GM13977 (cell line): ENCODE measurements at places on chromosomes 3 and 15.
A peak's percentile ranks its signal among the peaks of the same experiment; 100 is the strongest.

DNA sequence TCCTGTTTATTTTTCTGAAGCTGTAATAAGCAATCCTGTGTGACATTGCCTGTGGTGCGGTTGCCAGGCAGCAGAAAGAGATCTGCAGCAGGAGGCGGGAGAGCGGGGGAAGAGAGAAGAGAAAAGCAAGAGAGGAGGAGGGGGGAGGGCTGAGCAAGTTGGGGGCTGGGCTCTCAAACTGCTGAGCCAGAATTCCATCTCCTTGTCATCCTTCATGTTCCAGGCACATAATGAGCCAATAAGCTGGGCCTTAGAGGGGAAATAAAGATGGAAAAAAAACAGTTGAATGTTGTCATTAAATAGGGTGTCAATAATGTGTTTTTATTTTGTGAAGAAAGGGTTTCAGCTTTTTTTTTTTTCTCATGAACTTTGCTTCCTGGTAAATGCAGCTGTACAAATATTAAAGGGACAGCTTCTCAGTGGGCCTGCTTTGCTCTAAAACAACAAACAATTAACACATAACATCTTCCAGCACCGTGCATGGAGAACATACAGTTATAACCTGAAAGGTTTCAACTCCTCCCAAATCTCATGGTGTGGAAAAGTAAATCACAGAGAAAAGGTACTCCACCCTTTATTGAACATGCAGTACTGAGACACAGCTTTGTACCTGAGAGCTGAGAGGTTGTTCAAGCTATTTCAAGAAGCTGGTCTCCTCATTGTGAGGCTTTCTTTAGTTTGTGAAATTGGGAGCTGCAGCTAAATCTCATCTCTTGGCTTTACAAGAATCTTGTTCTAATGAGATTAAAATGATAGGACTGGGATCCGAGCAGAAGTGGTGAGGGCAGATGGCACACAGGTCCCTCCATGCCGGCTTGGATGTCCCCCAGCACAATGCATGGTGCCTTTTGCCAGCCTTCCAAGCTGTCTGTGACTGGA, 451.1 kb upstream of the KCNMB2 start:
- no peak for DNase-seq

GRCh38 chr3:127639173-127640041, 10.4 kb downstream of the PODXL2 start:
- no peak for DNase-seq

GRCh38 chr3:62318365-62318751, 55.0 kb downstream of the FEZF2 start:
- DNase-seq, result no peak

DNA sequence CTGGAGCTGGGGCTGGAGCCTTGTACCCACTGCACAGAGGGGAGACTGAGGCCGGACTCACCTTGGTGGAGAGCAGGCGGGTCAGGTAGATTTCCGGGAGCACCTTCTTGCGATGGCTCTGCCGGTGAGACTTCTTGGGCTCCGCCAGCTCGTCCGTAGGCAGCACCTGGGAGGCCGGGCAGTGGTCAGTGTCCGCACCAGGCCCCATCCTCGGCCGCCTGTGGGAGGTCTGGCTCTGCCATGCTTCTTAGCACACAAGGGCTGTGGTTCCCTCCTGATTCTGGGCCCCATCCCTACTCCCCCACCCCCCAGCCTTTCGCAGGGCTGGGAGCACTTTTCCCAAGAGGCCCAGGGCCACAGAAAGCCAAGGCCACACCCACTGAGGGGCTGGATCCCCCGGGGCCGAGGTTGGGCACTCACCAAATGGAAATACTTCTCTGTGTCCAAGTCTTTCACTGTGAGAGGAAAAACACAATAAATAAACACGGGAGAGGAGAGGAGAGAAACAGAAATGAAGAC, 17.4 kb downstream of the H1-8 start:
- DNase-seq, result no peak

DNA sequence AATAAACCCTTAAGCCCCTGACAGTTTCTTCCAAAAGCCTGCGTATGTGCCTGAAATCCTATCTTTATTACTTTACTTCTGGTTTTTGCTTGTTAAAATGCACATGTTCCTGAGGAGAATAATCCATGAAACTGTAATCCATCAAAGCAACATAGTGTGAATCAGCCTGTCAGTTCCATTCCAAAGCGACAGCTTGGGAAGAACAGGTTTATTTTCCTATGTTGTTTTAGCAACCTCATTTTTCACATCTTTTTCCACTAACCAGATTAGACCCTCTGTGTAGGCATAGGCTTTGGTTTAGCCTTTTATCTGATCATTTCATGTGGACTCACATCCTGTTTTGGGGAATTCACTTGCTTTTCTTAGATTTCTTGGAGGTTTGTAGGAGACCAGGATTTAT, 988.0 kb downstream of the SQOR start:
- DNase-seq, result no peak

DNA sequence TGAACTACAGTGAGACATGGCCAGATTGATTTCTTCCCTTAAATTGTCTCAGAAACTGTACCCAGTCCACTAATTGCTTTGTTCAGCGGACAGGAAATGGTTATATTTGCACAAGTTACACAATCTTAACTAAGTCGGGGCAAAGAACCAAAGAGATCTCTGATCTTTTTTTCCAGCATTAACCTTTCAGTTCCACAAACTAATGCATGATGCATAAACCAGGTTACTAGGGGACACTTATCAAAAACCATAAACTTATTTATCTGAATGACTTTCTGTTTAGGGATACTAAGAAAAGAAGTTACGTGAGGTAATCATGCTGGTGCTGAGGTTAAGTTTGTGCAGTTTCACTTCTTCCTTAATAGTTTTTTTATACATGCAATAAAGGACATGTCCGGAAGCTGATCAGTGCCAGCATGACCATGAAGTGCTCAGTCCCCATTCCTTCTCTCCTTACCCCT, 22.4 kb downstream of the FNDC3B start:
- DNase-seq, result peak; percentile 48

GRCh38 chr3:2156244-2156847, 57.7 kb downstream of the CNTN4 start:
- peak; percentile 15 for DNase-seq

- no peak for DNase-seq
Observed at GRCh38 chr15:73383310-73384189, 14.8 kb upstream of the HCN4 start.

DNA sequence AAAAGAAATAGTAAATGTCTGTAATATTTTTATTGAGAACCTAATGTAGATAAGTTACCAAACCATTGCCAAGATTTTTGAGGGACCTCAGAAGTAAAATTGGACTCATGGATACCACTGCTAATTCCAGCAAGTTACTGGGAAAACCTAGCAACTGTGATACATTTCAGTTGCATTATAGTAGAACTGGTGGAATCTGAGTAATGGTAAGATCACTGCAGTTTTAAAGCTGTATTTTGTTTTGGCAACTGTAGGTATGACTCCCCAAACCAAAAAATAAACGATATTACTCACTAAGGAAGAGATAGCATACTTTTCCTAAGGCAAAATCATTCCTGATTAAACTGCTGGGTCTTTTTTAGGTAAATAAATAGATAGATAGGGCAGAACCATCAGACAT, 54.0 kb downstream of the ARMC8 start:
- DNase-seq, result no peak

- DNase-seq, result no peak
Observed at GRCh38 chr15:66565741-66566144, at the start of gene LCTL. Gene LCTL (minus strand): TSS chr15:66565998. CDS start chr15:66565365, 633 bp downstream.

- DNase-seq, result no peak
Observed at GRCh38 chr3:123169492-123169929, 32.2 kb upstream of the SEC22A start.

- no peak for DNase-seq
Observed at GRCh38 chr15:99343208-99343607, 91.9 kb downstream of the LRRC28 start.

DNA sequence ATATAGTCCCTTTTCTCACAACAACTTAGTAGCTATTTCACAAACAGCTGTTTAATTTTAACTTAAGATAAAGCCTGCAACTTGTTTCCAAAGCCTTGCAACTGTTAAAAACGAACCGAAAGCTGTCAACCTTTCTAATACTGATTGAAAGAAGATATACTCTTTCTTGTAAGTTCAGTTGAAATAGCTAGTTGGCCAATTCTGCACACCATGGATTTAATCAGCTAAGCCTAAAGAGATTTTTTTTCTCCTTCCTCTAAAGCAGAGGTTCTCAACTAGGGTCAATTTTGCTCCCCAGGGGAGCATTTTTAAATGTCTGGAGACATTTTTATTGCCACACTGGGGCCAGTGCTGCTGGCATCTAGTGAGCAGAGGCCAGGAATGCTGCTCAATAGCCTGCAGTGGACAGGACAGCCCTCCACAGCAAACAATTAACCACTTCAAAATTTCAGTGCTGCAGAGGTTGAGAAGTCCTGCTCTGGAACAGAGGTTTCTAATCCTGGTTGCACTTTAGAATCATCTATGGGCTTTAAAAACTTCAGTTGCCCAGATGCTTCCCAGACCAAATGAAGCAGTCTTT, 26.2 kb downstream of the MINDY4B start:
- DNase-seq, result no peak

GRCh38 chr3:71127052-71127831, 456.3 kb downstream of the FOXP1 start:
- no peak for DNase-seq

DNA sequence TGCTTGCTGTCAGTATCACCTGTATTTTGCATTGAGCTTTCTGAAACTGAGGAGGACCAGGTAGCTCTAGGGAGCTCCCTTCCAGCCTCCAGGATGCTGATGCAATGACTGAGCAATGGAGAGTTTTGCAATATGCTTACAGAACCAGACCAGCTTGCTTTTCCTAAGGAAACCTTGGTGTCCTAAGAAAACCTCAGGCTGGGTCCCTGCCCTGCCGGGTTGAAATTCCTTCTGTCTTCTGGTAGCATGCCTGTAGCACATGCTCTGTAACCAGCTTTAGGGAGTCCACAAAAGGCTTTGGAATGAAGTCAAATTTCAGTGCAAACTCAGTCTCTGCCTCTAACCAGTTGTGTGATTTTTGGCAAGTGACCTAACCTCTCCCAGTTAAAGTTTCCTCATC, 65.8 kb upstream of the GSK3B start:
- no peak for DNase-seq

DNA sequence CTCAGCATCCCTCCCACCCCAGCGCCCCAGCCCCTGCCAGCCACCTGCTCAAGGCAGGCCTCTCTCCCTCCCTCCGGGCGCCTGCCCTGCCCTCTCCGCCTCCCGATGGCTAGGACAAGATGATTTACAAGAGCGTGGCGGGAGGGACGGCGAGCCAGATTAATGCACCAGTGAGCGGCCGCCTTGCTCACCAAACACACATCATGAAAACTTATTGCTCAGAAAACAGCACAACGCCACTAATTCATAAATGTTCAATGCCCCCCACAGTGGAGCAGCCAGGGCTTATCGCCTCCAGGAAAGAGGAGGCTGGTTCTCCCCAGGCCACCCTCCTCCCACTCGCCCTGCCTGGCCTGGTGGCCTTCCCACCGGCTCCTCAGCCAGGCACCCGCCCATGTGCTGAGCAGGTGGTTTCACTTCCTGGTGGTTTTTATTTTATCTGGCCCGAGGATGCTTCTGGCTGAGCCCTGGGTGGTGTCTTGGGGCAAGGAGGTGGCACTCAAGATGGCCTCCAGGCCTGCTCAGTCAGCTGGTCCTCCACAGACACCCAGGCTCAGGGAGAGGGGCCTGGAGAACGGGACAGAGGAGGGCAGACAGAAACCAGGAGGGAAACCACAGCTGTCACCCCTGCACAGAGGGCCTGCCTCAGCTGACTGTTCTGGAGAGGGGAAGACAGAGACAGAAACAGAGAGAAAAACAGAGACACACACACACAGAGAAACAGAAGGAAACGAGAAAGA, 284.9 kb downstream of the UACA start:
- DNase-seq, result peak; percentile 66

DNA sequence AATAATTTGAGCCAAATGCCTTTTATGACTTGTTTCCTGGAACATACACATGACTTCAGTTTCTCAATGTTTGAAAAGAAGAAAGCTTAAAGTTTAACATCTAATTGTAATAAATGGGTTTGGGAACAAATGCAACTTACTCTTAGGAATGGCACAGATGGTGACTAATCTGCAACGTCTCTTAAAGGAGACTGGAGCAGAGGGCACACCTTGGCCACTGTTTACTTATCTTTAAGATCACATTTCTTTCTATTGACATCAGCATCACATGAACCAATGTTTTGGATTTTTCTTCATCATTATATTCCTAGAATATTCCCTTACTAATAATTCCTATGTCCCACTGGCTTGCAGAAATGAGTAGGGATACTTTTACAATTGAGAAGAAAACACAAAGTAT, 229.5 kb downstream of the CHL1 start:
- no peak for DNase-seq
